Renal cortex interstitium (tissue), 15 donors: ENCODE measurements at places on chromosomes 2 and 18. TPM values are rescaled to one million over a fixed set of nuclear protein-coding genes. Genes with fewer than 3 reads are reported as not detected.

The APCDD1 gene
- 113 TPM for polyA plus RNA-seq

DNA sequence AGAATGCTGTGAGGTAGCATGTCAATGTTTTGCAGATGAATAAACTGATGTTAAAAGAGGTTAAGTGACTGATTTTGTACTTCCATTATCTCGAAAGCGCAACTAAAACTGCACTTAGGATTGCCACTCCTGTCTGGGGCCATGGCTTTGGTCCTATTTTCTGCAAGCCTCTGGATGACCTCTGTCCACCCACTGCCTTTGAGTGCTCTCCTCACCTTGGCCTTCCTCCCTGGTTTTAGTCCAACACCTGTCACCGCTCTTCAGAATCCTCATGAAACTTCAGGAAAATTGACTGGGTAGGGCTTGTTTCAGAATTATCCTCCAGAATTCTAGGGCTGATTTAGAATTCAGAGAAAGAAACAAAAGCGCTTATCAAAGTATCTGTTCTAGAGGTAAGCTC is 51.1 kb upstream of the HNMT start:
- no peak for DNase-seq

GRCh38 chr2:199979398-199979797 is 24.0 kb downstream of the MAIP1 start:
- DNase-seq, result no peak

The CNGA3 gene
- not detected for polyA plus RNA-seq

DNA sequence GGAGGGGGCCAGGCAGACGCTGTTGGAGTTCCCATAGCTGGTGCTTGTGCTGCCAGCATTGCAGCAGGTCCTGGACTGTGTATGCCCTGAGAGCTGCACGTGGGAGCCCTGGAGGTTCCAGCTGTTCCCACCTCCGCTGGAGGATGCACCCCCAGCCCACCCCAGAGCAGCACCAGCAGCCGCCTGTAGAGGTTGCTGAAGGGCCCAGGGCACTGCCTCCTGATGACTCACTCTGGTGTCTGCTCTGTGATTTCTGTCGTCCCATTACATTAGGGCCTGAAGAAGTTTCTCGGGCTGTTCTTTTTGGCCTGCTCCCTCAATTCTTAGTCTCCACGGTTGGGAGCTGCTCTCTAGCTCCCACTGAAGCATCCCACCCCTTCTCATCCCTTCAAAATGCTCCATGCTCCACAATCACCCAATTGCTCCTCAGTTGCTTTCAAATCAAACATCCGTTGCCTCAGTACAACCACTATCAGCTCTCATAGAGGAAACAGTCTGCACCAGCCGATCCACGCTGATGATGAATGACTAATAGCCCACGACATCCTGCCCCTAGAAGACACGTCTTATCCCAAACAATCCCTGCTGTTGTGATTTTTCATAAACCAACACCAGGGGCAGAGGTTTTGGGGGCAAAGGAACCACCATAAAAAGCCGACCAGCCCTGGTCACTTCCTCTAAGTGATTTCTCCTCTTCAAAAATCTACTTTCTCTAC is 65.2 kb upstream of the RNF152 start:
- no peak for DNase-seq

The CCDC74A gene
- 18.2 TPM for polyA plus RNA-seq

DNA sequence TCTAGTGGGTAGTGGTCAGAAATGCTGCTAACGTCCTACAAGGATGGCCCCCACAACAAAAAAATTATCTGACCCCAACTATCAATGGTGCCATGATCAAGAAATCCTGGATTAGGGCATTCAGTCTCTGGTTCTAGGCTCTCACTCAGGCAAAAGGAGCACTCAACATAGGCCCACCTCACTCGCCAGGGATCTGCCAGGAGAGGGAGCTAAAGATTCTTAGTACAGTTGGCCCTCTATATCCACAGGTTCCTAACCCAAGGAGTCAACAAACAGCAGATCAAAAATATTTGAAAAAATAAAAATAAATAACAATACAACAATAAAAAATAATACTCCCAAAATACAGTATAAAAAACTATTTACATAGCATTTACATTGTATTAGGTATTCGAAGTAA is 10.0 kb downstream of the SLC4A5 start:
- DNase-seq, result no peak

- no peak for DNase-seq
Observed at GRCh38 chr2:122851161-122851560, 1095.7 kb downstream of the TSN start.

The PIEZO2 gene
- 21.5 TPM for polyA plus RNA-seq

DNA sequence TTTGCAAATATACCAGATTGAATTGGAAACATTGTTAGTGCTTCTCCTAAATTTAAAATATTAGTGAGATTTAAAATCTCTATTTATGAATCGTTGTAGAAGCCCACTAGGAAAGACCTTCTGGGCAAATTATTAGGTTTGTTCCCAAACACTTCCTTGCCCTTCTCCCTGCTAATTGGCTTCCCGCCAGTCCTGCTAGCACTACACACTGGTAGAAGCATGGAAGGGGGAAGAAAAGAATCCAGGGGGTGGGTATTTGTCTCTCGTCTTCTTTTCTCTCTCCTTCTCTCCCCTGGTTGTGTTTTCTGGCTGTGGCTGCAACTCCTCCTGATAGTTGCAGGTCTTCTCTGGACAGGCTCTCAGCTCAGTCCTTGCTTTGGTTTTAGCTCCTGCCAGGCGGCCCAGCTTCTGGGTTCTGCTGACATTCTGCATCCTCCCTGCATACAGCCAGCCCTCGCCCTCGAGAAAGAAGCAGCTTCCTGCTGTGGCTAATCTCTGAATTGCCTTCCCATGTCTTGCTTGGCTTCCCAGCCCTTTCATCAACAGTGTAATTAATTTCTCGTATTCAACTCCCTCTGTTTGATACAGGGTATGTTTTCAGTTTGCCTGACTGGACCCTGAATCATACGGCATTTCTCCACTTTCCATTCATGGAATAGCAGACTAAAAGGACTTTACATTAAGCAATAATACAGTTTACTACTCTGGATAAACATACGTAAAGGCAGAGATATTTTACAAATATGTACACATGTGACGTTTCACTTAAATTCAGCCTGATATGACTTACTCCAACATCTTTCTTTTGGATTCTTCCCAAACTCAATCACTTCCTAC is 6.9 kb upstream of the PARD3B start:
- no peak for DNase-seq

DNA sequence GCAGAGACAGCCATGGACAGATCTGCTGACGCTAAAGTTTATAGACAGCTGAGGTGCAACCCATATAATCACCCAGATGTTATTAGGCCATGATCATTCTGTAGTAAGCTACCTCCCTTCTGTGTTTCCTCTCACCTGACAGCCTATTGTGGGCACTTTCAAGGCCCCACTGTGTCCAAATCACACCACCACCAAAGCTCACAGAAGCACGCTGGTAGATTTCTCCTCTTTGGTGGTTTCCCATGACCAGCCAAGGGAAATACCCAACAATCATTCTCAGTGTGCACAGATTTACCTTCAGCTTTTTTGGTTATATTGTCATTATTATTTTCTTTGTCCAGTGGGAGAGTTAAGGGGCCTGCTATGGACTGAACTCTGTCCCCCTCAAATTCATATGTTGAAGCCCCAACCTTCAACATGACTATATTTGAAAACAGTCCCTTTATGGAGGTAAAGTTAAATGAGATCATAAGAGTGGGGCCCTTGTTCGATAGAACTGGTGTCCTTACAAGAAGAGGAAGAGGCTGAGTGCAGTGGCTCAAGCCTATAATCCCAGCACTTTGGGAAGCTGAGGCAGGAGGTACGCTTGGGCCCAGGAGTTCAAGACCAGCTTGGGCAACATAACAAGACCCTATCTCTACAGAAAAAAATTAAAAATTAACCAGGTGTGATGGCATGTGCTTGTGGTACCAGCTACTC is 74.0 kb upstream of the MSH6 start:
- no peak for DNase-seq

The SGPP2 gene
- polyA plus RNA-seq, result 16.2 TPM

DNA sequence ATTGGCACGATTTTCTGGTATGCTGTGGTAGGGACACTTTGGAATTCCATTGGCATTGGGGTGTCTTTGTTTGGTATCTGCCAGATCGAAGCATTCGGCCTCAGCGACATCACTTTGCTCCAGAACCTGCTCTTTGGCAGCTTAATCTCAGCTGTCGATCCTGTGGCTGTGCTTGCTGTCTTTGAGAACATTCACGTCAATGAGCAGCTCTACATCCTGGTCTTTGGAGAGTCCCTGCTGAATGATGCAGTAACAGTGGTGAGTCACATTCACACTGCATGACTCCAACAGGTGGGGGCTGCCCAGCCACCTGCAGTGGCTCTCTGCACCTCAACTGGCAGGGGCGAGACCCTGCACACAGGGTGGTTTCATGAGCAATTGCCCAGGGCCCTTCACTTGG is 38.4 kb downstream of the SLC9A2 start:
- DNase-seq, result no peak

The SPATA3 gene
- not detected for polyA plus RNA-seq

The FSHR gene
- polyA plus RNA-seq, result not detected

GRCh38 chr18:73663581-73663980 is 484.1 kb downstream of the FBXO15 start:
- DNase-seq, result no peak

GRCh38 chr2:60476206-60476954 is 77.1 kb downstream of the BCL11A start:
- no peak for DNase-seq
